ENCODE measurements at places on chromosomes 3 and 15. TPM values are rescaled to one million over a fixed set of nuclear protein-coding genes. Genes with fewer than 3 reads are reported as not detected.

DNA sequence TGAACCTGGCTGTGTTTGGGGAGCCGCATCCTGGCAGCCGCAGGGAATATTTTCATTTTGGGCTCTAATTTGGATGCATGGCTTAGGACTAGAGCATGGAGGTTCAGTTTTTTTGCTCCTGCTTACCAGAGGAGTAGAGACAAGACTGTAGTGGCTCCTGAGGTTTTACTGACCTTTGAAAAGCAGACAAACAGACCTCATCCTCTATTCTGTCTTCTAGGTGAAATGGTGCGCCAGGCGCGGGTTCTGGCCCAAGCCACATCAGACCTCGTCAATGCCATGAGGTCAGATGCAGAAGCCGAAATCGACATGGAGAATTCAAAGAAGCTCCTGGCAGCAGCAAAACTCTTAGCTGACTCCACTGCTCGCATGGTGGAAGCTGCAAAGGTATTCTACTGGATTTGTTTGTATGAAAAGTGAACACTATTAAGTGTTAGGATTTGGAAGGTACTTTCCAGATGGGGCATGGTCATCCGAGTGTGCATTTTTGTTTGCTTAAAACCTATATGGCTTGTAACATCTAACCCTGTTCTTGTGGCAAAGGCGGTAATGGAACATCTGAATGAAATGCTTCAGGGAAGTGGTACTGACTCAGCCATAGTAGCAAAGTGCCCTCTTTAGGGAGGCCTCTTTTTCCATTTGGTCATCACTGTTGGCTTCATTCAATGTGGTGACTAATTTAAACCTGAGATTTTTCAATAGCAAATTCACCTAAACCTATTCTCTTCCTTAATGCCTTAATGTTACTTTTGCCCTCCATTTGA, 330.7 kb upstream of the TPM1 start:
- no peak for DNase-seq

DNA sequence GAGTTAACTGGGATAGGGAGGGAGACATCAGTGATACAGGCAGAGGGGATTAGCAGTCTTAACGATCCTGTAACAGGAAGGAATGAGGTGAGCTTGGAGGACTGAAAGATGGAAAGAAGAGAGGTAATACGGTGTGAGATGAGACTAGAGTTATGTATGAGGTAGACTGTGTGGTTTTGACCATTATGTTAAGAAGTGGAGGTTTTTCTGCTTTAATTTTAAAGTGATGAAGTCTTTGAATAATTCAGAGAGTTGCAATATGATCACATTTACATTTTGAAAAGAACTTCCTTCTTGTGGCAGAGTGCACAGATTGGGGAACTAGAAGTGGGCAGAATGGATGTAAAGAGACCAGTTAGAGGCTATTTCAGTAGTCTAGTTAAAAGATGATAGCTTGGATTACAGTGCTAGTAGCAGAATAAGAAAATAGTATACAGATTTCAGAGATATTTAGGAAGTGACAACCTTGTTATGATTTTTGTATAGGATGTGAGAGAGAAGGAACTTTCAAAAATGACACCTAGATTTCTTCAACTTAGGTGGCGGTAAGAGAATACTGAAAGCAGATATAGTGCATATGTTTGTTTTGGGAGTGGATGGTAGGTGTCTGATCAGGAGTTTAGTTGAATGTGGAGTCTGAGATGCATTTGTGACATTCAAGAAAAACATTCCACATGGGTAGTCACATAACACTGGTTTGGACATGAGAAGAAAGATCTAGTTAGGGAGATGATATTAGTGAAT, 40.5 kb downstream of the STT3B start:
- DNase-seq: no peak

DNA sequence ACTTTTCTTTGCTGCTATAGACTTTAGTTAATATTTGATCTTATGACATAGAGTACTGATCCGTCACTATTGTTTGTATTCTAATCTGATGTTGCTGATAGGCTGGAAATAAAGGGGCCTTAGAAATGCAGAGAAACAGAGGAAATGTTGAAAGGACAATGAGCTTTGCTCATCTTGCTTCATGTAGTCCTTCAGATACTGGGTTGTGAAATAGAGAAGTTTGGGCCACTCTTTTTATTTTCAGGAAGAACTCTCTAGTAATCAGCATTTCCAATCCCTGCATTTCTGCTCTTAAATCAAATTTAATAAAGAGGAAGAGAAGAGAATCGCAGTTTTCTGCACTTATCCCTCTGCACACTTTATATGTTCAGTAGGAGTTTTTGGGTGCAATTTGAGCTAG, 192.8 kb upstream of the THBS1 start:
- no peak for DNase-seq

GRCh38 chr3:133092681-133093080, 54.5 kb downstream of the TMEM108 start:
- no peak for DNase-seq

DNA sequence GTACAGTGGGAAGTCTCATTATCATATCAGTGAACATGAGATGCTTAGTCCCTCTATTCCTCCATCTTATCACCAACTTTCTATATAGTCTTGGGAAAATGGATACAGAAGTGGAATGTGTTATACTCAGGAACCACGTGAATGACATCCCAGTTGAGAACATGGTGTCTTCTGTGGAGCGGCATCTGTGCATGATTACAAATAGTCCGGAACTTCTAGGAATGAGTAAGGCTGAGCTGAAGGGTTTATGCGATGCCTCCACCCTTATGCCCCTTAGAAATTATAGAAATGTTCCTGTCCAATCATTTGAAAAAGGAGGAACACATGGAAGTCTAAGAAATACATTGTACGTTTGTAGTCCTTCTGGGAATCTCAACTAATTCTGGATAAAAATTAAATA, 64.8 kb upstream of the TMEM108 start:
- DNase-seq: no peak

- no peak for DNase-seq
Observed at GRCh38 chr3:127008236-127008635, 25.3 kb downstream of the PLXNA1 start.

The DNASE1L3 gene
- total RNA-seq: not detected

GRCh38 chr3:136818191-136818768, 646 bp upstream of the SLC35G2 start:
- peak; percentile 76 for DNase-seq

GRCh38 chr3:158272081-158272480, 162.2 kb downstream of the RSRC1 start:
- no peak for DNase-seq

GRCh38 chr3:125077864-125078263, 22.1 kb upstream of the HEG1 start:
- no peak for DNase-seq

The KCNMB2 gene
- total RNA-seq: 0.50 TPM

DNA sequence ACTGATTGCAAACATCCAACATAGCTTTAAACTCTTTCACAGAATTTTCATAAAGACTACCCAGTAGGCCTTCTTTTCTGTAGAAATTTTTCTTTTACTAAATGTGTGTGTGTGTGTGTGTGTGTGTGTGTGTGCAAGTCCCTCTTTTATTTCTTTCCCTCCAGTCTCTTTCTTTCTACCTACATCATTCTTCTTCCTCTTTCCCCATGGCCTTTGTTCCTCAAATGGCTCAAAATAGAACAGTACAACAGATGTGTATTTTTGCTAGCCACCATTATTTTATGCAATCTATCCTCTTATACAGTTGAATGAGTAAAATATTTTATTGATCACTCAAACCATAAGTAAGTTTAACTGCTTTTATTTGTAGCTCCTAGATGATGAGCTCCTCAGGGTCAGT, 76.4 kb downstream of the USF3 start:
- no peak for DNase-seq

GRCh38 chr3:59968513-59969045, 918.8 kb upstream of the CFAP20DC start:
- no peak for DNase-seq

DNA sequence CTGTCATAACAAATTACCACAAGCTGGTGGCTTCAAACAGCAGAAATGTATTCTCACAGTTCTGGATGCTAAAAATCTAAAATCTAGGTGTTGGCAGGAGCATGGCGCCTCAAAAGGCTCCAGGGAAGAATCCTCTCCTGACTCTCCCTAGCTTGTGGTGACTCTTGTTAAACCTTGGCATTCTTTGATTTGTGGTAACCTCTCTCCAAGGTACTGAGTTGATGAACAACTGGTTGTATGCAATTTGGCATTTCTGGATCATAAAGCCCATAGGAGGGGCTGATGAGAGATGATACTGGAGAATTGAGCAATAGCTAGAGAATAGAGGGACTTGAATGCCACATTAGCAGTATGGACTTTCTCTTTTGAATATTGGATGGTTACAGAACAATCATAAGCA, 821.8 kb downstream of the TBL1XR1 start:
- no peak for DNase-seq

DNA sequence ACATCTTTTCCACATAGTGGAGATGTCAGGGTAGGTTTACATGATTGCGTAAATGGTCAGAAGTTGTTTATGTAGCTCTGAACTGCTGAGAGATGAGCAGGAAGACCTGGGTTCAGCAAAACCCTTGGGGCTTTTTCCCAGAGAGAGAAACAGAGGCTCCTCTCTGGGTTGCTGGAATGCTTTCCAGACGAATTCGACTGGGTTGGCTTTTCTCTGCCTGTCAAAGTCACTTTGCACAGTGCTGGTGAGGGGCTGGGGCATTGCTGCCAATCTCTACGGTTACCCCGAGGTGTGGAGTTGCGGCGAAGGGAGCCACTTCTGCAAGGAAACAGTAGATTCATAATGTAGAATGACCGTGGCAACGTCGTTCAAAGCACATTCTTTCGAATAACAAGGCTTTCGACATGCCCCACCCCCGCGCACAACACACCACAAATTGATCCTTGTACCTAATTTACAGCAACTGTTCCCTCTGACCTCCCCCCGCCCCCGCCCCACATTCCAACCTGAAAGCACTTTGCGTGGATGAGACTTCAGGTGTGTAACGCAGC, 950 bp upstream of the CNTN4 start:
- DNase-seq: peak; percentile 3

The COL6A6 gene
- not detected for total RNA-seq

The UROC1 gene
- total RNA-seq: not detected

The P4HTM gene
- 43.0 TPM for total RNA-seq

GRCh38 chr3:185311991-185312390, 50.9 kb upstream of the MAP3K13 start:
- DNase-seq: no peak

The FAM174B gene
- 1.0 TPM for total RNA-seq

- DNase-seq: no peak
Observed at GRCh38 chr15:31262901-31263671, 63.5 kb upstream of the KLF13 start.

DNA sequence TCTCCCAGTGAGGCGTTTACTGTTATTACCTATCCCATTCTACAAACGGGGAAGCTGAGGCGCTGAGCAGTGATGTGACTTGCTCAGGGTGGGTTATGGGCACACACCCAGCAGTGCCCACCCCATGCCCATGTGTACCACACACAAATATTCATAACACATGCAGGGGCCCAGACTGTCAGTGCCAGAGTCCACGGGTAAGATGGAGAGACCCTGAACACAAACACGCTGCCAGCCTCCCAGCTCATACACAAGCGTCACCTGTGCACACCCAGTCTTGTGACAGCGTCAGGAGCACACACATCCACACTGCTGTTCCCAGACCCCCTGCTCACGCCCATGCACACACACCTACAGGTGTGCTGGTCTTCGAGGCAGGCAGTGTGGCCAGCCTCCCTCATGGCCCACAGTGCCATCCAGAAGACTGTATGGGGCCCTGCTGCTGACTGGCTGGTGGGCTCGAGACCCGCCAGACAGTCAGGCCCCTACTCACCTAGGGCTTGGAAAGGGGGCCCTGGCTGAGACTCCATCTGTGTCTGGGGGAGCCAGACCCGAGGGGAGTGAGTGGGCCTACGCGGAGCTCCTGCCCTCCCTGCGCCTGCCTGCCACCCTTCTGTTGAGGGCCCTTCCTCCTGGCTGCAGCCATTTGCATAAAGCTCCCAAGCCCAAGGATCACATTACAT, 39.4 kb downstream of the DNAJB8 start:
- no peak for DNase-seq

The PCOLCE2 gene
- total RNA-seq: 20.8 TPM

DNA sequence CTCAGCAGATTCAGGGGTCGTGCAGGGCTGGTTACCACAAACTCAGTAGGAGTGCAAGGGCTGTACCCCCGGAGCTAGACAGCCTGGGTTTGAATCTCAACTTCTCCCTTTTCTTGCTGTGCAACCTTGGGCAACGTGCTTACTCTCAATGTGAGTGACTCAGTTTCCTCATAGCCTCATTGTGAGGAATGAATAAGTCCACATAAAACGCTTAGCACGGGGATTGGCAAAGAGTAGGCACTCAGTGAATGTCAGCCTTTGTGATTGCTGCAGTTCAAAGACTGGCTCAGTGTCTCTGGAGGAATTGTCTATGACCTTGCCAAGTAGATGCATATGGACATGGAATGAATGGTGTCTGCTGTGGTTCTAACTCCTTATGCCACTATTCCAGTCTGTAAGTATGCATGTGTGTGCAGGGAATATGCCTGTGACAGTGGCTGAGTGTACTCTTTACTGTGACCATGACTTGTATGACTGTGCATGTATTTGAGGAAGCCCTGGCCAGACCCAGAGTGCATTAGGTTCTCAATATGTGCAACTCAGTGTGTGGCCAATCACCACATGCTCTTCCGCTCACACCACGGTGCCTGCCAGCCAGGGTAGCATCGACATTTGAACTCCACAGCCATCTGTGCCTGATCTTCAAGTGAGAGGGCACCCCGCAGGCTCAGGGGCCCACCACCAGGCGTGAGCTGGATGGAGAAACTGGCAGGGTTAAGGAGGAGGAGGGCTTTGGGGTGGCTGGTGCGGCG, 900 bp upstream of the HYAL3 start:
- peak; percentile 52 for DNase-seq

DNA sequence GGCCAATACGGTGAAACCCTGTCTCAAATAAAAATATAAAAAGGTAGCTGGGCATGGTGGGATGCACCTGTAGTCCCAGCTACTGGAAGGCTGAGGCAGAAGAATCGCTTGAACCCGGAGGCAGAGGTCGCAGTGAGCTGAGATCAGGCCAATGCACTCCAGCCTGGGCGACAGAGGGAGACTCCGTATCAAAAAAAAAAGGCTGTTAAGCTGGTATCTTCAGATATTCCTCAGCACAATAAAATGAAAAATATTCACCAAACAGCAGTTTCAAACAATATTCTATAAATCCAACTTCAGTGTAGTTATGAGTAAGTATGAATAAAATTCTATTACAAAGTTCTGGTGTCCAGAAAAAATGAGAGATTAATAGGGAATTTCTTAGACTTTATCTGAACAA, 14.2 kb downstream of the DENND4A start:
- no peak for DNase-seq

DNA sequence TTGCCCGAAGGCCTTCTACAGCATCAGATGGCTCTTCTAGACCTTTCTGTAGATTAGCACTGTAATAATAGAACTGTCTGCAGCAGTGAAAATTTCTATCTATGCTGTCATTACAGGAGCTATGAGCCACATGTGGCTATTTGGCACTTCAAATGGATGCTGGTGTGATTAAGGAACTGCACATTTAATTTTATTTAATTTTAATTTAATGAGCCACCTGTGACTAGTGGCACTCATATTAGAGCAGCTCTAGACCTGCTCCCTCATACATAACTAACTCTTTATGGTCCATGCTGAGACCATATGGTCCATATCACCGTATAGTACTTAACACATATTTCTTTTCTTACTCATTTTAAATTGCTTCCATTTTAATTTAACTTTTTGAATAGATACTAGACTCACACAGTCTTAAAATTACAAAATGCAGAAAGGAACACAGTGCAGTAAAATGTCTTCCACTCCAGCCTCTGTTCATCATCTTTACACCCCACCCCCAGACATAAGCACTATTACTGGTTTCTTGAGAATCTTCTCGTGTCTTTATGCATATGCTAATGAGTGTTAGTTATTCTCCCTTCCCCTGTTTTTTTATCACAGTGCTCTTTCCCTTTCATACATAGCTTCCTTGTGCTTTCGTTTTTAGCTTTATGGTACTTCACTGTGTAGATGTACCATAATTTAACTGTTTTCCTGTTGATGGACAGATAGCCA, 9.6 kb downstream of the LSM3 start:
- DNase-seq: no peak

The PARL gene
- 46.9 TPM for total RNA-seq

Data from NCI-H460 (cell line).